T-helper 9 cell (primary cell): ENCODE measurements at places on chromosomes 2 and 18.

- no peak for DNase-seq
Observed at GRCh38 chr2:62660582-62661262, 44.8 kb upstream of the EHBP1 start.

GRCh38 chr2:157476953-157477709 is 33.2 kb upstream of the CYTIP start:
- no peak for DNase-seq

- no peak for DNase-seq
Observed at GRCh38 chr2:67842375-67842959, 220.3 kb downstream of the C1D start.

DNA sequence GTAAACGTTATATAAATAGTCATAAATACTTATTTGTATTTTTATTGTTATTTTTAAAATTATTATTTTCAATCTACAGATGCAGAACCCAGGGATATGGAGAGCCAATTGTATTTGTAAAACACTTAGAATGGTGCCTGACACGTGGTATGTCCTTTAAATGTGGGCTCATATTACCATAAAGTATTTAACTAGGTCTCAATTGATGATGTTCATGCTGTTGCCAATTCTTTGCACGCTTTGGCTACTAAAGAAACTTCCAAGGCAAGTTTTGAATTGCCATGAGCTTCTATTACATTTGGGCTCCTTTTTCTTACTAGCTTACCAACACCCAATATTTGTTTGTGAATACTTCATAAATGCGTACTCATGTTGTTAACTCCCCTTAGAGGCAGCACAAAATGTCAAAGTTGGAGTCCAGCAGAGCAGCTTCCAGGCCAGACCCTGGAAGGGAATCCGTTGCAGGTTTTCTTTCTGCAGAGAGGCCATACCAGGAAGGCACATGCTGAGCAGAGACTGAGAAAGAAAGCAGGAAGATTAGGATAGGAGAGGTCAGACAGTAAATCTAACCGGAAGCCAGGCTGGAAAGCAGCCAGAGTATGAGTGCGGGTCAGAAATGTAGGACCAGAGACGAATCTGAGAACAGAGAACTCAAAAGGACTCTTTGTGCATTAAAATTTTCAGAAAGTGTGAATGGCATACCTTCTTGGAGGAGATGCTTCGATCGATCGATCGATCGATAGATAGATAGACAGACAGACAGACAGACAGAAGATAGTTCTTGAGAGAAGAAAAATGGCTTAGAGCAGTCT is 4.2 kb upstream of the NOSTRIN start:
- DNase-seq = no peak

- no peak for DNase-seq
Observed at GRCh38 chr2:64221935-64222334, 77.7 kb upstream of the PELI1 start.

GRCh38 chr2:27219091-27219490 is 1.9 kb downstream of the CAD start:
- no peak for DNase-seq

GRCh38 chr18:11096411-11096810 is 53.0 kb downstream of the PIEZO2 start:
- DNase-seq = no peak

- DNase-seq = no peak
Observed at GRCh38 chr18:79389689-79390088, 6.0 kb upstream of the NFATC1 start.

DNA sequence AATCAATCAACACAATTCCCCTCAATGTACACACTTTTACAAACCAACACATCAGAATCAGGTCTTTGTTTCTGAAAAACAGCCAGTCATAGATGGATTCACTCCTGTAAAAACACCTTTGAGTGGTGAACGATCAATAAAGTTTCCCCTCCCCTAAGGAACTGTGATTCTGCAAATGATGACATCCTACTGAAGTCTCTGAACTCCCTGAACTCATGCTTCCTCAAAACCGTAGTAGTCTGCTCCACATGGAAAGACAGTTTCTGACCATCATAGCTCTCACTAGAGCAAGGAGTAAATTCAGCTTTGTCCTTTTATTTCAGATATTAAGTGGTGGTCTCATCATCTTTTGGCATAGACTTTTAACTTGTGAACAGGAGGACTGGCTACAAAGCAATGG is 43.5 kb upstream of the ACTR3 start:
- no peak for DNase-seq

- DNase-seq = no peak
Observed at GRCh38 chr2:187550857-187551256, 3.4 kb downstream of the TFPI start.
